Skeletal muscle cell (primary cell): ENCODE measurements at places on chromosomes 7 and 10.

DNA sequence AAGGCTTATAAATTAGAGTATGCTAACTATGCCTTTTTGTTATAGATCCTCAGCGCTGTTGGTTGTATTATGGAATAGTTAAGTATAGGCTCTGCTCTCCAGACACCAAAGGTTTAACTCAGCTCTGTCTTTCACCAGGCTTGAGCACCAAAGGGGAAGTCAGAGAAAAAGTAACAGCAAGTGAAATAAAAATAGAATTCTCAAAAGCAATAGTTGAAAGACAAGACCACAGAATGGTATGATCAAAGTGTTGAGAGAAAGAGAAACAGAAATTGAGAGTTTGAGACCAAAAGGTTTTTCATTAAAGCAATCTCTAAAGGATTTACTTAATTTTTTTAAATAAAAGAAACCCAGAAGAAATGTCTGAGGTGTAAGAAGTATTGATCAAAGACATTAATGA, 529.8 kb upstream of the C7orf33 start:
- no peak for DNase-seq

GRCh38 chr7:159014297-159015062, 130.2 kb downstream of the VIPR2 start:
- no peak for DNase-seq

DNA sequence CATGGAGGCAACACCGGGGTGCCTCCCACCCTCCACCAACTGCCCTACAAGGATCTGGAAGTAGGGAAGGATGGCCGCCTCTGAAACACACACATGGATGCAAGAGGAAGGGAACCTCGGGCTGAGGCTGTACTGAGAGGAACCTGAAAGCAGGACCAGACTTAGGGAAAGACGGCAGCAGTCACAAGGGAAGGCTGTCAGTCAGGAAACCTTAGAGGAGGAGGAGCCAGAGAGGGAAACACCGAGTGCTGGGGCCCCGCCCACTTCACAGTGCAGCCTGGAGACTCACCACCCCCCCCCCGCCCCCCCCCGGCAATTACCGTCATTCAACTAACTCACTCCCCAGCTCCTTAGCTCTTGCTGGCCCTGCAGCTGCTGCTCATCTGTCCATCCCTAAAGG, 2.5 kb downstream of the CYREN start:
- DNase-seq, result no peak

GRCh38 chr10:17877121-17877520, 68.0 kb downstream of the MRC1 start:
- no peak for DNase-seq

DNA sequence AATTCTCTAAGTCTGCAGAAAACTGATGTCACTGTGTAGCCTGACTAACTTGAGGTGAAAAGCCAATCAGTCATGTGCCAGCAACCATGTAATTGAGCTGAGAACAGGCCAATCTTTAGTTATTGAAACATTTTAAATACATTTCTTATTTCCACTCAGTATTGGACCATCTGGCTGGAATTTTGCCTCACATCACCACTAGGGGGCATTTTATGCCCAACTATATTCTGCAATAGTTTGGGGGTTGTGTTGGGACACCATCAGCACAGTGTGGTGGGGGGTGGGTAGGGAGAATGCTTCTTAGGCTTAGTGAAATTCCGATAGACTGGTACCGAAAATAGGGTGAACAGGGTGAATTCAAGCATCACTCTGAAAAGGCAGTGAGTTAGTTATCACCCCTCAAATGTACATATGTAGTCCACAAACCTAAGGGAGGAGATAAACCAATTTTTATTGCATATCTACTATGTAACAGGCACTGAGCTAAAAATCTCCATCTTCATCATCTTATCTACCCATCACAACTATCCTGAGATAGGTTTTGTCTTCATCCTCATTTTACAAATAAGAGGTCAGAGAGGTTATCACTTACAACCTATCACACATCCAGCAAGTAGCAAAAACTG, 17.8 kb downstream of the NPSR1 start:
- no peak for DNase-seq

GRCh38 chr10:129586898-129587443, 119.9 kb downstream of the MGMT start:
- DNase-seq, result no peak

- peak; percentile 90 for DNase-seq
Measured at GRCh38 chr10:22427890-22428571, 82.7 kb downstream of the SPAG6 start.

- no peak for DNase-seq
Measured at GRCh38 chr7:1090686-1091643, 3.1 kb downstream of the GPER1 start.

DNA sequence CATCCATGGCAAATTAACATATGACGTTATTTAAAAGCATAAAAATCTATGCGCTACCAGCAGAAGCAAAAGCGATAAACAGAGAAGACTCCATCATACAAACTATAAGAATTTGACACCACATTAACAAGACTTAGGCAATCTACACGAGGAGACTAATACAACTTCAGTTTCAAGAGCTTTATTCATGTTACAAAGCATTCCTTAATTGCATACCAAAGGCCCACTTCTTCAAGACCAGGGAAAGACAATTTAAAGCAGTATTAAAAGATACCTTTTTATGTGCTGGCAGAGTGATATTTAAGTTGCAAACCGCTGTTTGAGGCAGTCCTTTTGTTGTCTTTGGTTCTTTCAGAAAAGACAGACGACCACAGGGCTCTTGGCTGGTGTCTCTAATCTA, 176.0 kb upstream of the CCDC6 start:
- DNase-seq, result no peak

DNA sequence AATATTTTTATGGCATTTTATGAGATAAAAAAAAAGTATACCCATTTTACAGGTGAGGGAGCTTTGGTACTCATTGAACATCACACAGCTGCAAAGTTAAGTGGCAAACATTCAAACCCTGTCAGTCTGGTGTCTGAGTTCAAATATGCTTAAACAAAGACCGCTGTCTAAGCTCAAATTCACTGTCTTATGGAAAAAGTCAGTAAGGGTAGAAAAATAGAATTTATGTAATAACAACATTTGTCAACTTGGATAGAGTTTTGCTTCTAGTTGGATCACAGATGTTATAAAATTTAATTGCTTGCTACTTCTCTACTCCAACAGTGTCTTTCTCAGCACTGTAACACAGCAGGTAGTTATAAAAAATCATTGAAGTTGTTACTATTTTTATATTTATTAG, 161.7 kb upstream of the CSTF2T start:
- no peak for DNase-seq

GRCh38 chr10:102065561-102066398, 631 bp downstream of the HPS6 start:
- no peak for DNase-seq

- no peak for DNase-seq
Measured at GRCh38 chr10:4083509-4084003, 298.5 kb upstream of the KLF6 start.

DNA sequence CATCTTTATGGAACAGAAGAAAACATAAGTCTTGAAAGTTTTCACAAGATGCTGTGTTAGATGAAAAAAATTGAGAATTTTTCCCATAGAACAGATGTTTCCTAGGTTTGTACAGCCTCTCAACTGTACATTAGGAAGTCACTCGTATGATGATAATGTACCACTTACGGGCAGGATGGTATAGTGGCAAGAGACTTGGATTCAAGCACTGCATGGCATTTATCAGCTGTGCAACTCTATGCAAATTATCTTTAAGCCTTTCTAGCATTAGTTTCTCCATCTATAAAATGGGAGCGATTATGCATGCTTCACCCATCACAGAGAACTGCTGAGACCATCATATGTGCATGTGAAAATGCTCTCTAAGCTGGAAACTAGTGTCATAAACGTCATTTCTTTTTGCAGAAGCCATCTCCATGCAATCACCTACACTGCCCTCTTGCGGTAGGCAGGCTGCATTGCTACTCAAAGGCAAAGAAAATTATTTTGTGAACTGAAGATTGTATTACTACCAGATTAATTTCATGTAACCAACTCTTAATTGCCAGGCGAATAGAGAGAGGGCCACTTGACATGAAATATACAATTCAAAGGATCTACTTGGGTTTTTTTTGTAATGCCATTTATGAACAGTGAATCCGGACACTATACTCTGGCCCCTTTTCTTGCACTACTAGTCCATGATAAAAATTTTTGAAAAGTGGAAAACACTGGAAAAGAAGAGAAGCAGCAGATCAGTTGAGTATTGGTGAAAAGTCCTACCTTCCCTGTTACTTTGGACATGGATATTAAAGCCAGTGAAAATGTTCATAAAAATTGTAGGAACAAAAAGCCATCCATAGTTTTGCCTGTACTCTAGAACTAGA, 102.3 kb downstream of the JAZF1 start:
- no peak for DNase-seq

- no peak for DNase-seq
Measured at GRCh38 chr10:14156104-14156503, 174.6 kb downstream of the FRMD4A start.

GRCh38 chr10:72449941-72450441, 95.3 kb upstream of the DNAJB12 start:
- no peak for DNase-seq

DNA sequence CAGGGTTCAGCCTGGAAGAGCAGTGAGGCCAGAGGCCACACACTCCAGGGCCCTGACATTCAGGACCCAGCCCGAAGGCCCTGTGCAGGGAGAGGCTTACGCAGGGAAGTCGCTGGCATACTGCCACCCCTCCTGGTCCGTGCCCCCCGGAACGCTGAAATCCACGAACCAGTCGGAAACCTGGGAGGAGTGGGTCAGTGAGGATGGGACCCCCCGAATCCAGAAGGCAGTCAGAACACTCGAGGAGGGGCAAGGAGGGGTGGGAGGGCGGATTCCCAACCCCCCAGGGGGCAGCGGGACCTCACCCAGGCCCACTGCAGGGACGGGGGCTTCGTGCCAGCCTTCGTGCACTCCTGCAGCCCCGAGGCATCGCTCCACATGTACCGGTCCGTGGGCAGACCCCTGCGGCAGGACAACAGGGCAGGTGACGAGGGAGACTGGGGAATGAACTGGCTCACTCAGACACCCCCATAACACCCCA, 13.5 kb downstream of the BHLHA15 start:
- no peak for DNase-seq

- no peak for DNase-seq
Measured at GRCh38 chr7:18202315-18203045, 174.8 kb upstream of the PRPS1L1 start.

GRCh38 chr10:59245686-59246085, 69.2 kb downstream of the PHYHIPL start:
- DNase-seq, result no peak

DNA sequence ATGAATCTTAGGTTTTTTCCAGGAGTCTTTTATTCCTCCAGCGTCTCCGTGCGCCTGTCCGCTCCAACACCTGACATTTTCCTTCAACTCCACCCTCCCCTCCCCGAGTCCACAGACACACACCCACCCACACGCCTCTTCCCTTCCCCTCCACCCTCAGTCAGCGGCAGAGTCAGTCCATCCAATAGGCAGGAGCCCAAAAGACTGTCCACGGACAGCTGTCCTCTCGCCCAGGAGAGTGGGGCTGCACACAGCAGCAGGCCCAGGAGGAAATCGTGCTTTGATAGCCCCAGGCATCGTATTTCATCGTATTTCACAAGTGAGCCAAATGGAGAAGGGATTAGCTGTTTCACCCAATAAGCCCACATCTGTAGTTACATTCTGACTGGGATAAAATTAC, 285.1 kb downstream of the ZEB1 start:
- DNase-seq, result peak; percentile 73

DNA sequence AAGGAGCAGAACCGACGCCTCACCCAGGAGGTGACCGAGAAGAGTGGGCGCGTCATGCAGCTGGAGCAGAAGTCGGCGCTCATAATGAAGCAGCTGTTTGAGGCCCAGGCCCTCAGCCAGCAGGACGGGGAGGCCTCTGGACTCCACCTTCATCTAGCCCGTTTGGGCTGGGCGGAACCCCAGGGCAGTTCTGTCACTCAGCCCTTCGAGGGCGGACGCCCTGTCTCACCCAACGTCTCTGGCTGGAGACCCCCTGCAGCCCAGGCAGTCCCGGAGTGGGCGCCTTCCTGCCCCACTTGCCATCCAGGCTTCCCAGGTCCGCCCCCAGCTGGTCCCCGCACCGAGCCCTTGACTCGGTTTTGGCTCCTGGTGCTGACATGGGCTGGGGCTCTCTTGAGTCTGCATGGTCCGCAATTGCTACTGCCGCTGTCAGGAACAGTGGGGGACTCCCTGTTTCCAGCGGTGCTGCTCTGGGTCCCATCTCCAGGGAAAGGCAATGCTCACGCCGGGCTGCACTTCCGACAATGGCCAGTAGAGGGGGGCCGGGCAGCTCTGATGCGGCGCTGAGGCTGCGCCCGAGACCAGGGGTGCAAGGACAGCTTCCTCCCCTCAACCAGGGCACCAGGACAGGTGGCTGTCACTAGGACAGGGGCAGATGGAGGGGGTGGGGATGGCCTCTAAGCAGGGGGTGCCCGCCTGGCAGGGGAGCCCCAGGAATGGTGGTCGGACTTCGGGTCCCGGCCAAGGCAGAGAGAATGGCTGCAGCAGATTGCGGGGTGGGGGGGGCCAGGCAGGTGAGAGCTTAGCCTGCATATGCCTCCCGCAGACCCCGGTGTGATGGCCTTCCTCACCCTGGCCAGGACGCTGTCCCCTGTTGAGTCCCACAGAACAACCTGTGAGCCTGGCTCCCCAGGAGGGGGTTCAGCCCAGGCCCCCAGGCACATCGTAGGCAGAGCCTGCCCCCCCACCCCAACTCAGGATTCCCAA, 71.2 kb upstream of the KCTD7 start:
- DNase-seq, result no peak

- DNase-seq, result no peak
Measured at GRCh38 chr7:155765458-155765857, 46.8 kb downstream of the SHH start.

GRCh38 chr7:128446306-128446705, 9.4 kb upstream of the HILPDA start:
- no peak for DNase-seq

DNA sequence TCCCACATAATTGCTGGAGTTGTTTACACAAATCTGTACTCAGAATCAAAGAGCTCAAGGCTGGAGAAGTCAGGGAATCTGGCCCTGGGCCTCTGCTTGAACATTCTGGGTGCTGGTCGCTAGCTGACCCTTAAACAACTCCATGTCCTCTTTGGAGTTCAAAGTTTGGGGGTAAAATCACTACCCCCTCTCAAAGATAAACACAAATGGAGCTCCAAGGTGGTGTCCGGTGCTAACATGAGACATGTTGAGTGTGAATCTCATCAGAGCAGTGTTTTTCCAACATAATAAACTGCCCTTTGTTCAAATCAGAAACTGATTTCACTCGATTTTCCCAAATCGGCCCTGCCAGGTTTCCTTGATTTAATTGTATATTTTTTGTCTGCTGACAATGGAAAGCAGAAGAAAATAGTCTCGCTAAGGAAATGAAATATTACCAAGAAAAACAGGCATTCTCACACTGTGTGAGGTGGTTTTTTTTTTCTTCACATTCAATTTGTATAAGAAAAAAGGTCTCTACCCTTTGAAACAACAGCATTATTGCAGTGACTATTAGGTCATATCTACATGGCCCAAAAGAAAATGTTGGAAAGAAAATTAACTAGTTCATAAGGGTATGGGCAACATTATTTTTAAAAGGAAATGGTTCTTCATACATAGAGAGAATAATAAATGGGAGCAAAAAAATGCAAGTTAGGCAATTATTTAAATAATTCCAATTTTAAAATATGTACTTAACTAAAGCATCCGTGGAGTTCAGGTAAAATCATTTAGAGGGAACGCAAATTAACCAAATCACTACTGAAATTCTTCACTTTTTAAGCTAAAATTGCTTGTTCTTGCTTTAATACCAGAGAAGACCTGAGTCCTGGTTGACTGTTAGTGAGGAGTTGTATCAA, 56.1 kb upstream of the CAPZA2 start:
- no peak for DNase-seq
